NCI-H2107 (cell line): ENCODE measurements at places on chromosomes 4 and X.

DNA sequence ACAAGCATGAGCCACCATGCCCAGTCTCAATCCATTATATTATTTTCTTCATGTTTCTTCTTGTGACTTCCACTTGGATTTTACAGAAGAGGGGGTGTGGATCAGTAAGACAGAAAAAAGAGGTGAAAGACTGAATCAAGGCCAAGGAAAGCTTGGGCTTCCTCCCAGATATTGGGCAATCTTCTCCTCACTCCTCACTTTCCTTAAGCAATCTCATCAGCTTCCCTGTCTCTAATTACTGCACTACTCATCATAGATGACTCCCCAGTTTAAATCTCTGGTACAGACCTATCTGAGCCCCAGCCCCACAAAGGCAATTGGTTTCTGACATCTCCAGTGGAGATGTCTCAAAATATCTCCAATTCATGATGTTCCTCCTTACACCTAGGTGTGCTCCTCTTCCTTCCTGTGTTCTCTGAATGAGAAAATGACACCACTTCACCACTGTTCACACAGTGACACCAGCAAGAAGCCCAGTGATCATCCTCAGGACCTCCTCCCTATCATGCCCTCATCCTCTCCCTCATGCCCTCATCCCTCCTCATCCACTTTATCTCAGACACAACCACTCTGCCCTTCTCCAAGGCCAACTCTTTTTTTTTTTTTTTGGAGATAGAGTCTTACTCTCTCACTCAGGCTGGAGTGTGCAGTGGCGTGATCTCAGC lies 44.8 kb upstream of the HERC6 start:
- DNase-seq: no peak

GRCh38 chrX:87105131-87105530 lies 412.5 kb upstream of the KLHL4 start:
- DNase-seq: no peak

DNA sequence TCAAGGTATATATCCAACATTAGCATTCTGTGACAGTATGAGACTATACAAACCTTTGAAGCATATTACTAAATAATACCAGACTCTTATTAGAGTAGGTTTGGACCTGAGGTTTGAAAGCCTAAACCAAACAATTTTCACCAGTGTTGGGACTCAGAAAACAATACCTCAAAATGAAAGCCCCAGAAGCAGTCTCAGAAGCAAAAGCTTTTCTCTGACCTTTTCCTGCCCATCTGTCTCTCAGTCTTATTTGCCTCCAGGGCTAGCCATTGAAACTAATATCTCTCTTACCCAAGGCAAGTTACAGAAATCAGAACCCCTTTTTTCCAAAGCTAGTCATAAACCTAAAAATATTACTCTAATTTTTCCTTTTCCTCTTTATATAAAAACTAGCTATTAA lies 163.3 kb downstream of the PTCHD1 start:
- no peak for DNase-seq

DNA sequence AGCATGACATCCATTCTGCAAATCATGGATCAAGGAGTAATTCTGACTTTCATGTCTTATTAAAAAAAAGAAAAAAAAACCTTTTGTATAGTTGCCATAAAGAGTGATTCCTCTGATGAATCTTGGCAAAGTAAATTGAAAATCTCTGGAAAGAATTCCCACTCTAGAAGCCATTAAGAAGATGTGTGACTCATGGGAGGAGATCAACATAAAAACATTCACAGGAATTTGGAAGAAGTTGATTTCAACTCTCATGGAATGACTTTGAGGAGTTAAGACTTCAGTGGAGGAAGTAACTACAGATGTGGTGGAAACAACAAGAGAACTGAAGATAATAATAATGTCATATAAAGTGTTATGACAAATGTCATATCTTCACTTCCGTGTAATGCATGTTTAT lies 204.2 kb downstream of the PABPC4L start:
- DNase-seq: no peak

- no peak for DNase-seq
Observed at GRCh38 chrX:25968920-25969319, 169.2 kb upstream of the MAGEB18 start.

DNA sequence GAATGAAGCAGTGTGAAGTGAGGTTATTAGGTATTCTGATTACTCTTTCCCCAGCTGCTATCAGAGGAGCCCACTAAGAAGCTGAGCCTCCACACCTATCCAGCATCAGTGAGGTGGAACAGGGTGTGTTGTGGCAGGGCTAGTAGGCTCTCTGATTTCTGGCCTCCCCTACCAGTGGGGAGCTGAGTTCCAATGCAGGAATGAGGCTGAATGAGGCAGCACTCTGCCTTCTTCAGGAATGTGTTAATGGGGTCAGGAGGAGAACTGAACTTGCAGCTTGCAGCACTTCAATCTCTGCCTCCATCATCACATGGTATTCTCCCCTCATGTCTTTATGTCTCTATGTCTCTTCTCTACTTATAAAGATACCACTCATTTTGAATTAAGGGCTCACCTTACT lies 26.9 kb downstream of the SOX3 start:
- no peak for DNase-seq

- no peak for DNase-seq
Observed at GRCh38 chr4:165101641-165102040, 11.0 kb downstream of the TMEM192 start.
